ENCODE measurements at places on chromosomes 2 and 18. TPM values are rescaled to one million over a fixed set of nuclear protein-coding genes. Genes with fewer than 3 reads are reported as not detected.

- no peak for DNase-seq
Observed at GRCh38 chr2:12257476-12257875, 459.3 kb upstream of the TRIB2 start.

Gene TMEM163
- total RNA-seq, result not detected

DNA sequence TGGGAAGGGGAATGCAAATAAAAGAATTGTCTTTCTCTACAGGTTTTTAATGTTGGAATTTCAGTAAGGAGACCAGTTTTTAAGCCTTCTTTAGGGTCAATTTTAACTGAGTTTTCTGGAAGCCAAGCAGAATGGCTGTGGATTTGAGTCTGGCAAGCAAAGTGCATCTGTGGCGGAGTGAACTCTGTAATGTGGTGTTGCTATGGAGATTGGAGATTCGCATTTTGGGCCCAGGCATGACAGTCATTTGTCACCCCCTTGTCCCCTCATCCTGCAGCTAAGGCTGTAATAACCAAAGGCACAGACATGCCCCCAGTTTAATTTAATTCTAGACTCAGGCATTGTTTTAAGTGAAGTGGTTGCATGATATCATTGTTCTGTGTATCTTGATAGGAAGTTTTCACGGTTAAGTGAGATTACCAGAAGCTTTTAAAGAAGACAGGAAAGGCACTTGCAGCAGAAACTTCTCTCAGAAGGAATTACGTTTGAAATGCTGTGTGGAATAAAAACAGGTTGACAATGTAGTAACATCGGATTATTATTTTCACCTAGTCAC, 30.6 kb downstream of the ARMC9 start:
- DNase-seq, result no peak

Gene ZNF892
- total RNA-seq, result 21.2 TPM

Gene ITM2C
- 142 TPM for total RNA-seq

DNA sequence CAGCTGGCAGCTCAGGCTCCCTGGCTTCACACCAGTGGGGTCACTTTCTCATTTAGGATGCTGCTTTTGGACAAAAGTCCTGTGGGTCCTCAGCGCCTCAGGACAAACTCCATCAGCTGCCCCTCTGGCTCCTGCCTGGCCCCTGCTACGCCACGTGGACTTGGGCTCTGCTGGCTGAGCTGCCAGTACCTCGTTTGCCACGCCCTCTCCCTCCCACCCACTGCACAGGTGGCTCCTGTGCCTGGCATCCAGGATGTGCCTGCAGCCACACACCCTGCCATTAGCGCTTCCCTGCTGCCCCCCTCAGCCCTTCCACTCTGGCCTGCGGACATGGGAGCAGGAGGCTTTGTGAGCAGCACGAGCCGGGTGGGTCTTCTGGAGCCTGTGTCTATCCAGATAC, 118.9 kb downstream of the ZNF236 start:
- DNase-seq, result no peak

GRCh38 chr18:25244924-25245698, 106.9 kb downstream of the ZNF521 start:
- no peak for DNase-seq

Gene MARCO
- total RNA-seq, result 11.1 TPM

Gene EHBP1
- total RNA-seq, result 214 TPM

DNA sequence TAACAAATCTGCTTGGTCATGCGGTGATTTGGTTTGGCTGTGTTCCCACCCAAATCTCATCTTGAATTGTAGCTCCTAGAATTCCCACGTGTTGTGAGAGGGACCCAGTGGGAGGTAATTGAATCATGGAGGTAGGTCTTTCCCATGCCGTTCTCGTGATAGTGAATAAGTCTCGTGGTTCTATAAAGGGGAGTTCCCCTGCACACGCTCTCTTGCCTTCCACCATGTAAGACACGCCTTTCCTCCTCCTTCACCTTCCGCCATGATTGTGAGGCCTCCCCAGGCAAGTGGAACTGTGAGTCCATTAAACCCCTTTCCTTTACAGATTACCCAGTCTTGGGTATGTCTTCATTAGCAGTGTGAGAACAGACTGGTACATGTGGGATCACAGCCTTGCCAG, 36.7 kb downstream of the TRABD2A start:
- DNase-seq, result no peak

GRCh38 chr18:26438980-26439379, 109.4 kb downstream of the KCTD1 start:
- no peak for DNase-seq

GRCh38 chr2:208064220-208064961, 39.1 kb upstream of the PLEKHM3 start:
- no peak for DNase-seq

Measured in tibial nerve (tissue), 4 donors.